HS-5 (cell line): ENCODE measurements at places on chromosomes 12 and 14.

- DNase-seq: no peak
Observed at GRCh38 chr12:16756833-16757555, 151.0 kb upstream of the LMO3 start.

GRCh38 chr12:944211-944610 lies 5.3 kb downstream of the RAD52 start:
- no peak for DNase-seq

- no peak for DNase-seq
Observed at GRCh38 chr12:52782502-52782901, 5.4 kb upstream of the KRT76 start.

DNA sequence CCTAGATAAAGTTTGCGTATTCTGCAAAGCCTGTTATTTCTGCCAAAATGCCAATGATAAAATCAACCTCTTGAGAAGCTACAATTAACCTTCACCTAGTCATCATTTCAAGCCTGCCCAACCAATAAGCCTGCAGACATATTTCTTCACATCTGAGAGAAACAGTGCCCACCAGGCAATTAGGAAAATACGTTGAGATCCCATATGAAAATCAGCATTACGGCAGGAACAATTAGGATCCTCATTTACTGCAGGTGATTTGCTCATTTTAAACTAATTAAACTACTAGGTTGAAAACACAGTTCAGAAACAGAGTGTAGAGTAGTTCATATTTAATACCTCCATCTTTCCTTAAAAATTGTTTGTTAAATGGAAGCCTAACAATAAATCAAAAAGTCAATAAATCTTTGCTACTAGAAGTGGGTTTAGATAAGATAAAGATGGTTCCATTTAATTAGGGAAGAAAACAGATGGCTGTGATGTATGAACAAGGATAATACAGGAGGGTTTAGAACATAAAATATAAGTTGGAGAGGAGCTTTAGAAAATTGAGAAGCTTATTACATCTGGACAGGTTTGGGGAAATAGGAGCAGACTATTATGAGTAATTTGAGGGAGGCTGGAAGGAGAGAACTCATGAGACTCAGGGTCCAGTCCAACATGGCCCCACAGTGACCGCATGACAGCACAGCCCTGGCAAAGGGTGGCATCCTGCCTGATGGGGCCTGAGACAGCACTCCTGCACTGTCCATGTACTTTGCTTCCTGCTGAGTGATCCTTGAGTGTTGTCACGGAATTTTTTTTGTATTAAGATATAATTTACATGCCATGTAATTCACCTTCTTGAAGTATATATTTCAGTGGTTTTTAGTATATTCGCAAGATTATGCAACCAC lies 26.9 kb upstream of the PYGL start:
- no peak for DNase-seq

GRCh38 chr12:126069549-126070165 lies 1004.4 kb downstream of the AACS start:
- DNase-seq: peak; percentile 73

DNA sequence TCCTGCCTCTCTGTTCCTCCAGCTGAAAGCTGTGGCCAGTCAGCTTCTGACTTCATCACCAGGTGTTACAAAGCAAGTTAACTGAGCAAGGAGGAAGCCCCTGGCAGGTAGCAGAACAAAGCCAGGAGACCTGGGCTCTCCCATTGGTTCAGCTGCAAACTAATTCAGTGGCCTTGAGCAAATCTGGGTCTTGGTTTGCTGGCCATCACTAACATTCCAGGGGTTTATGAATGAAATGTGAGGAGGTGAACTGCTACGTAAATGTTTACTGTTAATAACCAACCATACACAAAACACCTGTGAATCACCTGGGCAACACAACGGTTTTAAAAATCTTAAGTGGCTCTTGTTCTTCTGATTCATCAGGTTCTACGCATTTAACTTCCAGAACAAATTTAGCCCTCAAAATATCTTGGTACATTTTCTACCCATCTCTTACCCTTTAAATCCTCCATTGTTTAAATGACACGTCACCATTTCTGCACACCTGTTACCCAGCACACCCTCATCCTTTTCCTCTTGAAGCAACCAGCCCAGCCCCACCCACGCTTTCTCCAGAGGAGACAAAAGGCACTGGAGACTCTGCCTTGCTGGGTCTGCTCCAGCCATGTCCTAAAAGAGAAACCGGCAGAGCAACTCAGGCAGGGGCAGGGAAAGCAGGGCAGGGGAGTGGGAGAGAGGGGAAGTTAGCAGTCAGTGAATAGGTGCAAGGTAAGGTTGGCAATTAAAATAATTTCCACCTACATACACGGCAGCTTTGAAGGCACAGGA lies 49.3 kb upstream of the TSPAN11 start:
- no peak for DNase-seq

DNA sequence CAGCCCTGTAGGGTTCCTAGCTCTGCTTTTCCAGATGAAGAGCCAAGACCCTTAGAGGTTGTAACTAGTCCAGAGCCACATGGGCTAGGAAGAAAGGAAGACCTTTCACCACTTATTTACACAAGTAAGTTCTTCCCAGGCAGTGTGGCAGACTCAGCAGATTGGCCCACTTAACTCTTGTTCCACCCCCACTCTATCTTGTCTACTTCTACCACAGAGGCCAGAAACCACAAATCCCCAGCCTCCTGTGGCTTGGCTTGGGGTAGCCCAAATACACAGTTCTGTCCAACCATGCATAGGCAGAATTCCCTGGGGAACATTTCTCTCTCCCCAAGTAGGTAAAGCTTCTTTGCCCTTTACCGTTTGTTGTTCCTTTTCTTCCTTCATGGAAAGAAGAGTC lies 383.5 kb downstream of the RGS6 start:
- no peak for DNase-seq

DNA sequence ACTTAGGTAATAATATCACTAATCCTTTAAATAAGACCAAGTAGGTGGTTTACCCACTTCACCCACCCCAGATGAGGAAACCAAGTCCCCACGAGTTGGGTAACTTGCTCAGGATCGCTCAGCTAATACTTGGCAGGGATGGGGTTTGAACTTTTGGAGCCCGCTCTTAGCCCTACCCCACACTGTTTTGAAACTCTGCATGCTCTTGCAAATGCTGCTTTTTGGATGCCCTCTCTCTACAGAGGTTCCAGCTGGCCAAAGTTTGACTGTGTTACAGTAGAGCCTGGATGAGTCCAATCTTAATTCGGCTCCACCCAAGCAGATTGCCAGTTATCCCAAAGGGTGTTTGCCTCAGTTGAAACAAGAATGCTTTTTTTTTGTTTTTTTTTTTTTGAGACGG lies 6.8 kb downstream of the PLEKHG3 start:
- DNase-seq: no peak

DNA sequence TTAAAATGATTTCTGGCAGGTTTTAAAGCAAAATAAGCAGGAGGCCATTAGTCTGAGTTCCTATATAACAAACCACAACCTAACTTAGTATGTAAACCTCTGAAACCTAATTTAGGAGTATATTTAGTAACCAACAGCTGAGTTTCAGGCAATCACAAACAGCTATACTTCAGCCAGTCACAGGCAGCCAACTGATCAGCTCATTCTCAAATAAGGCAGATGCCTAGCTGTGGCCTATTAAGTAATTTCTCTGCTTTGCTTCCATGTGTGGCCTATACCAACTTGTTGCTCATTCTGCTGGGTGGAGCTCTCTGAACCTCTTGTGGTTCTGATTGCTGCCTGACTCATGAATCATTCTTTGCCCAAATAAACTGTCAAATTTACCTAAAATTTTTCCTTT lies 408.9 kb upstream of the FBXO33 start:
- DNase-seq: peak; percentile 8

- DNase-seq: no peak
Observed at GRCh38 chr12:124599074-124599999, 31.9 kb upstream of the NCOR2 start.
